ENCODE measurements at places on chromosomes 1 and 21.

- DNase-seq, result no peak
These were observed 27.6 kb downstream of the NCF2 start for GRCh38 chr1:183562701-183563100.

DNA sequence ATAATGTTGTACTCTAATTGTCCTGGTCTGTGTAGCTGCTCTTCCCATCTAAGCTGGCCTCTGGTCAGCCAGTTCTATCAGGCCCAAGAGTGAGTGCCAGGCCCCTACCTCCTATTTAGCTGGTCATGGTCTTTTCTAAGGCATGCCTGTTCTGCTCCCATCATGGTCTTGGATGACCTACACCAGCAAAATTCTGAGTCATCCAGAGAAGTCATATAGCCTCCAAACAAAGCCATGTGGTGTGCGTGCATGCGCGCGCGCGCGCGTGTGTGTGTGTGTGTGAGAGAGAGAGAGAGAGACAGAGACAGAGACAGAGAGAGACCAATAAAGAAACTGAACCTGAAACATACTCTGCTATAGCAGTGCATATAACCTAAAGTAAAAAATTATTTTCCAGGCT is 254.4 kb downstream of the BRINP2 start:
- no peak for DNase-seq

GRCh38 chr1:95408507-95409136 is 174.6 kb downstream of the RWDD3 start:
- no peak for DNase-seq

DNA sequence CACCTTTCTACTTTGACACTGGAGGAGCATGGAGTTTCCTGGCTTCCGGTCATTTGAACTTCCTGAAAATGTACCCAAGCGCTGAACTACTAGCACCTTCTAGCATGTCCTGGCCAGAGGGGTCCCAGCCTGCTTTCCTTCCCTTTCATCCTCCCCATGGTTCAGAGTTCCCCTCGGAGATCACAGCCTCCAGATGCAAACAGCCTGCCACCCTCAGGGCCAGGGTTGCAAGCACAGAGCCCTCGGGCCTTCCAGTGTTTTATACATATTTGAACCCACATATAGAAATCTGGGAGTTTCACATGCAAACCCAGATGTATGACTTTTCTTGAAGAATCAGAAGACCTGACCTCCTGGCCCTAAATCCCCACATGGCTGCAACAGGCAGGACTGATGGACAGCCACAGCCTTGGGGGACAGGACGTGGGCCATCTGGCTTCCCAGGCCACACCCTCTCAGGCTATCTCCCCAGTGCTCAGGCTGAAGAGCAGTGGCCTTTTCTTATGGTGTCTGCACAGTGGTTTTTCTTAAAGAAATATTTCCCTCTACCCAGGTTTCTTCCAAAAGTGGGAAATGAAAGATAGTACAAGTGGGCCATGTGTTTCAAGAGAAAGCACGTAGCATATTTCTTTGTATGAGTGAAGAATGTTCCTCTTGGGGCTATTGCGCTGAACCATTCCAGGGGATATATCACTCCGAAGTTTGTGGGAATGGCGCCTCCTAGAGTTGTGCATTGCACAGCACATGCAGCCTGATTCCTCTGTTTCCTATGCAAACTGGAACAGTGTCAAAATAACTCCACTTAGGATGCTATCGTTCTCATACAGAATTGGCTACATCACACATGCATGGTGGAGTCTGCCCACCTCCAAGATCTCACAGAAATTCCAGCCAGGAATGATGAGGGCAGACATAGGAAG is 232.0 kb upstream of the VAMP3 start:
- no peak for DNase-seq

DNA sequence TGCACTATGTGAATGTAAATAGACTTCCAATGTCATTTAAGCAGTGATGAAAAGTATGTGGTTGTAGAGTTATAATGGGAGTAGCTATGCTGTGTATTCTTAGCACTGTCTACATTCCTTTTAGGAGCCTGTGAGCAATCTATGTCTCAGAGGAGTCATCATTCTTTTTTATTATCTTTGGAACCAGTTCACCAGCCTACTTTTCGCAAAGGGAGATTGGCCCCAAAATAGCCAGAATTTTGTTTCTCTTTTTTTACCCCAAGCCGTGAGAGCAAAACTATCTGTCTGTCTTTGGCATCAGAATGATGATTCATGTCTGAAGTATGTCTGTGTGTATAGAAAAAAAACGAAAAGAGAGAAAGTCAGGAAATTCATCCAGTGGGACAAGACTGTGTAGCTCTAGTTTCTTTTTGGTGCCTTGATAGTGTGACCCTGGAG is 44.2 kb downstream of the OSBPL9 start:
- peak; percentile 81 for DNase-seq

DNA sequence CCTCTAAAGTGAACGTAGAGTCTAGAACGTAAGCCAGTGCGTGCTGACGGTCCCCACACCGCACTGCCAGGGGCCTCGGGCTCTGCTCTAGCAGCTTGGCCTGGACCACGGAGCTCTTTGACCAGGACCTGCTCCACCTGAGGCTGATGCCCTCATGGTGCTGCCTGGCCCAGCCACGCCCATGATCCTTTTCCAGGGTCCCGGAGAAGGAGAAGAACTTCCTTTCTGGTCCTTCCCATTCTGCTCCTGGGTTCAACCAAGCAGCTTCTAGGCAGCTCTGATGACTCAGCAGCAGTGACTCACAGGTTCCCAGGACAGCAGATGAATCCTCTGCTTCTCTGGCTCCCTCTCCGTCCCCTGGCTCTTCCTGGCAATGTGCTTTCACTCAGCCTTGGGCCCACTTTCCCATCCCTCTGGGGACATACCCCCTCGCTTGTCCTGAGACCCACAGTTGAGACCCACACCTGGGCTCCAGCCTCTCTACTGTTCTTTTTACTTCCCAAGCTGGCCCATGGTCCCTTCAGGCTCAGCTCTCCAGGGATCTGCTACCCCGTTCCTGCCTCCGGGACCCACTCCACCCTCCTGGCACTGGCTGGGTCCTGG is 246.3 kb upstream of the RAB4A start:
- peak; percentile 75 for DNase-seq

DNA sequence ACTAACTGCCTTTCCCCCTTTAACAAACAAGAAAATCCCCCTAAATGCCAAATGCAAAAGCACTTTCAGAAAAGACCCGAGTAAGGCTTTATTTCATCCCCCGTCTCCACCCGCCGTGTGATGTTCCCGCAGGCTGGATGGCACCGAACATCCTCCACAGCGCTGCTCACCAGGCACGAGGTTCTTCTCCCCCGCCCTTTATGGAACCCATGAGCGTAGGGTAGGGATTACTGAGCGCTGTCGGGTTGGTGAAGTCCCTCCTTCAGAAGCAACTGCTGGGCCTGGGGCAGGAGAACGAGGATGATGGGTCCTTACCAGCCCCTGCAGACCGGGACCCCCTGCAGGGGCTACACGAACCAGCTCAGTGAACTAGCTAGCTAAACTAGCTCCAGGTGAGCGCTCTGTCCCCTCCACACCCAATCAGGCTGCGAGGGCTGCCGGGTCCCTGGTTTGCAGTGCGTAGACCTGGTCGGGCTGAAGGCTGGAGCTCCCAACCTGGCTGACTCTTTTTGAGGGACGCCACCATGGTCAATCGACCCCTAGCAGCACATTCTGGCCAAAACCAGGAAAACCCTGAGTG is 80.4 kb downstream of the ITPKB start:
- no peak for DNase-seq

GRCh38 chr1:59396387-59396786 is 99.5 kb downstream of the FGGY start:
- no peak for DNase-seq

DNA sequence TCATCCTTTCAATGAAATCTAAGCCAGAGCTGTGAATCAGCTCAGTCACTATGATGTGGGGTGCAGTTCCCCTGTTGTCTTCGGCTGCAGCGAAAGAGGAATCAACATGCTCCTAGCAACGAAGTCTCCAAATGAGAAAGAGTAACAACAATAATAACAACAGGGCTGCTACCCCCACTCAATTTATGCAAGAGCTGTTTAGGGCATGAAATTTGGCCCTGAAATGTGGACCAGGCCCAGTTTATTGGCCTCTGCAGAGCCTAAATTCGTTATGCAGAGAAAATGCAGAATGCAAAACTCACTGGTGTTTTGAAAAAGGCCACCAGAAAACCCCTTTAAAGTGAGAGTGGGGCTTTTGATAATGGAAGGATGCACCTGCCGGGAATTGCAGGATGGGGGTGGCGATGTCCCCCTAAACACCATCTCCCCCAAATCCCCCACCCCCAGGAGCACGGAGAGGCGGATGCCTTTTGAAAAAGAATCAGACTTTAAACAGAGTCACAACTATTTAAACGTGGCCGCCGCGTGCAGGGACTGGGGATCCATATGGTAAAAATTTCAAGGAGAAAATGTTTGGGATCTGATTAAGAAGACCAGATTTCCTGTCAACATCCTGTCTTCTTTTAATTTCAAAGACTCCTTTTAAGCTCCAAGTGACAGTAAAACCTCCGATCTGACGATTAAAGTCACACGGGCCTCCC is 1.9 kb downstream of the RUNX3 start:
- no peak for DNase-seq

DNA sequence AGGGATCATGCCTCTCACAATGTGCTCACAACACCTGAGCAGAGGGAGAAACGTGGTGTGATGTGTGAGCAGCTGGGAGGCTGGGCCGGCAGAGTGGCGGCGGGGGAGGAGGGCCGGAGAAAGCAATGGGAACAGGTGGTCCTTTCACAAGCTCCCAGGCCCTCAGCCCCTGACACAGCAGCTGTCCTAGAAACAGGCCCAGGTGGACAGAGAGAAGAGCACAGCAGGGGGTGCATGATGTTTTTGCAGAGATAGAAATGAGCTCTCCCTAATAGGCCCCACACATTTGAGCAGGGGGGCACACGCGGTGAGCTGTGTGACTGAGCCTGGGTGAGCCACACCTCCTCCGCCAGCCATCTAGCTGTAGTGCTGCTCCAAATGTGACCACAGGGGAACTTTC is 7.6 kb upstream of the RGS16 start:
- DNase-seq, result no peak

DNA sequence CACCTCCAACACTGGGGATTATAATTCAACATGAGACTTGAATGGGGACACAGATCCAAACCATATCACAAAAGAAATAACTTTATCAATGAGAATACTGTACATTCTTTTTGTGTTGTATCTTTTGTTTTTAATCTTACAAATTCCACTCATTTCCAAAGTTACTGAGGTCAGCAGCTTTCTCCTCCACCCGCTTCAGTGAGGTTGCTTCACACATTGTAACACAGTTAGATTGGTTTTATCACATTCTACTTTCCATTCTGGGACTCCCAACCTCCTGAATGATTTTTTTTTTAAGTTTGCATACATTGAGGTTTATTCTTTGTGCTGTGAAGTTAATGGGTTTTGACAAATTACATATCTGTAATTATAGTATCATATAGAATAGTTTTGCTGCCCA is 43.8 kb downstream of the DDAH1 start:
- no peak for DNase-seq

- no peak for DNase-seq
These were observed 14.6 kb downstream of the MED18 start for GRCh38 chr1:28343405-28343804.

GRCh38 chr1:61980561-61980960 is 214.1 kb upstream of the L1TD1 start:
- peak; percentile 1 for DNase-seq

DNA sequence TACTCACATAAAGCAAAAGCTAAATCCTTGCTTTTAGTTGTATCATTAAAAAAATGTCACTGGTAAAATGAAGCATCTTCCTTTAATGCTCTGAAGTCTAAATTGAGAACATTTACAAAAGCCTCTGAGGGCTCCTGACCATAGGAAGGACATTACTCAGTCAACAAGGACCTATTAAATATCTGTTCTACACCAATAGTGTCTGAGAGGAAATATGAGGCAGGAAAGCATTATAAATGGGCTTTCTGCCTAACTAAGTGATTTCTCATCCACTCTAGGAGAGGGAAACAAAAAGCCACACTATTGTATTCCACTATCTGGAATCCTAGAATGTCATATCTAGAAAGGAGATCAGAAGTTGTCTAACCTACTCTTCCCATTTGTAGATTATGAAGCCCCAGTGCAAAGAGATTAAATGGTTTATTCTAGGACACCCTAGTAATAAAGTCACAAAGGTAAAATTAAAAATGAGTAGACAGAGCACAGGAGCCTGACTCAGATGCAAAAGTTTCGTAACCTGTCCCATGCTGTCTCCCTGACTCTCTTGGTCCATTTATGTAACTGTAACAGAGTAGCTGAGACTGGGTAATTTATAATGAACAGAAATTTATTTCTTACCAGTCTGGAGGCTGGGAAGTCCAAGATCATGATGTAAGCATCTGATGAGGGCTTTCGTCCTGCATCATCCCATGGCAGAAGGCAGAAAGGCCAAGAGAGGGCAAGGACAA is 17.6 kb downstream of the RGS1 start:
- no peak for DNase-seq

GRCh38 chr1:81936853-81937252 is 136.1 kb downstream of the ADGRL2 start:
- DNase-seq, result no peak

- no peak for DNase-seq
These were observed 106.8 kb downstream of the HHIPL2 start for GRCh38 chr1:222441066-222441465.

DNA sequence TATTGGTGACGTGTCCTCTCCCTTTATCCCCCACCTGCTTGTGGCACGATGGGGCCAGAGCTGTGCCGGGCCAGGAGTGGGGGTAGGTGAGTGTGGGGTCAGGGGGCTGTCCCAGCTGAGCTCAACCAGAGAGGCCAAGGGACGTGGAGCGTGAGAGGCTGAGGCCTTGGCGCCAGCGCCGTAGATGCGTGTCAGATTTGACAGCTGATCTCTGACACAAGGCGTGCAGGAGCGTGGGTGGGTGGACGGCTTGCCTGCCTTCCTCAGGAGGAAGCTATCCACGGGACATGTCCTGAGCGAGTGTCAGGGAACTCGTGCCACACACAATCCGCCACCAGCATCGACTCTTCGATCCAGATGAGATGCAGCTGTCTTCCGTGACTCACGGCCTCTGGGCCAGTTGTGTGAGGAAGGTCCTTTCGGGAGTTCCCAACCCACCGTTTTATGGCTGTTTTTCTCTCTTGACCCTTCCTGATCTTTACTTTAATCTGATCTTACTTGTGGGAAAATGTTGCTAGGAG is 56.7 kb downstream of the SPSB1 start:
- no peak for DNase-seq

DNA sequence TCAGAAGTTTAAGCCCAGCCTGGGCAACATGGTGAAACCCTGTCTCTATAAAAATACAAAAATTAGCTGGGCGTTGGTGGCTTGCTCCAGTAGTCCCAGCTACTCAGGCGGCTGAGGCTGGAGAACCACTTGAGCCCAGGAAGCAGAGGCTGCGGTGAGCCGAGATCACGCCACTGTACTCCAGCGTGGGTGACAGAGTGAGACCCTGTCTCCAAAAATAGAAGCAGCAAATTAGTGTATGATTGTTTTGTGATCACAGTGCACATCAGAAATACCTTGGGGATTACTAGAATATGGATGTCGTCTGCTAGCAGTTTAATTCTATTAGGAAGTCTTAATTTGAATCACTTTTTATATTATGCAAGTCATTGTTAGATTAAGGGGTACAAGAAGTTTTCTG is 59.0 kb downstream of the ZBTB17 start:
- DNase-seq, result no peak

Data from fibroblast of the conjunctiva (primary cell).